ENCODE measurements at places on chromosomes 3 and 15.
A peak's percentile ranks its signal among the peaks of the same experiment; 100 is the strongest.

DNA sequence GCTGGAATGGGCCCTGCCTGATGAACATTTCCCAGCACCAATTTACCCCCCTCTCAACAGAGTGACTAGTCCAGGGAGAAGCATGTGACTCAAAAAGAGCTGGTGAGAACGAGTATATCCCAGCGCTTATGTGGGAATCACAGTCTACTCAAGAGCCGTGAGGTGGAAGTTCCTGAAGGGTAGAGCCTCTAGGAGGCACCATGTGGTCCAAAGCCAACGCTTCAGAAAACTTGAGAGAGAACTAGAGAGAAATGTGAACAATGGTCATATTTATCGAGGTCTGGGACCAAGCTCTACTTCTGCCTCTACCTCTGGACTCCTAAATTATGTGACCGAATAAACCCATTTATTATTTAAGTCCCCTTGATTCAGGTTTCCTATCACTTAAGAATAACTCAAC is 111.0 kb upstream of the RAP2B start:
- DNase-seq: no peak

- no peak for DNase-seq
Observed at GRCh38 chr15:89179966-89180875, 41.2 kb downstream of the RLBP1 start.

DNA sequence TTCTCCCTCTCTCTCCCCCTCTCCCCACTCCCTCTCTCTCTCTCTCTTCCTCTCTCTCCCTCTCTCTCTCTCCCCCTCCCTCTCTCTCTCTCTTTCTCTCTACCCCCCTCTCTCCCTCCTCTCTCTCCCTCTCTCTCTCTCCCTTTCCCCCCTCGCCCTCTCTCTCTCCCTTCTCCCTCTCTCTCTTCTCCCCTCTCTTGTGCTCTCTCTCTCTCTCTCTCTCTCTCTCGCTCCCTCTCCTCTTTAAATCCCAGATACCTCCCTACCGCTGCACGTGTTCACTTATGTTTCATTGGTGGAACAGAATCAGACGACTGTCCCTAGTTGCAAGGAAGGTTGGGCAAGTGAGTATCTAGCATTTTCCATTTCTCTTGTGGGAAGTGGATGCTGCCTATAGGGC is 166.5 kb downstream of the EBLN2 start:
- no peak for DNase-seq

DNA sequence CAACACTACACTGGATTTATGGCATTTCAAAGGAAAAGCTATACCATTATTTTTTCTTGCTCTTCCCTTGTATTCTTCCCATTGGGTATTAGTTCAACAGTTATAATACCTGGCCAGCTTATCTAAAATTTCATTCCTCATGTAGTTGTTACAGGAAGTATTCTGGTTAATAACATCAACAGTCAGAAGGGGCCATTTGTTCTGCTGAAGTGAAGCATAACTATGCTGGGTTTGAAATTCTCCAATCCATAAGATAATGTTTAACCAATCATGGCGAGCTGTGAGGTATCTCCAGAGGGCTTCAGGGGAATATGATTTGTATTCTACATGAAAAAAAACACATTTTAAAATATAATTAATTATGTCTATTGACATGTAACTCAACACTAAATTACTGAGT is 43.4 kb downstream of the SPG11 start:
- no peak for DNase-seq

GRCh38 chr3:16343101-16343500 is 78.1 kb downstream of the OXNAD1 start:
- no peak for DNase-seq

DNA sequence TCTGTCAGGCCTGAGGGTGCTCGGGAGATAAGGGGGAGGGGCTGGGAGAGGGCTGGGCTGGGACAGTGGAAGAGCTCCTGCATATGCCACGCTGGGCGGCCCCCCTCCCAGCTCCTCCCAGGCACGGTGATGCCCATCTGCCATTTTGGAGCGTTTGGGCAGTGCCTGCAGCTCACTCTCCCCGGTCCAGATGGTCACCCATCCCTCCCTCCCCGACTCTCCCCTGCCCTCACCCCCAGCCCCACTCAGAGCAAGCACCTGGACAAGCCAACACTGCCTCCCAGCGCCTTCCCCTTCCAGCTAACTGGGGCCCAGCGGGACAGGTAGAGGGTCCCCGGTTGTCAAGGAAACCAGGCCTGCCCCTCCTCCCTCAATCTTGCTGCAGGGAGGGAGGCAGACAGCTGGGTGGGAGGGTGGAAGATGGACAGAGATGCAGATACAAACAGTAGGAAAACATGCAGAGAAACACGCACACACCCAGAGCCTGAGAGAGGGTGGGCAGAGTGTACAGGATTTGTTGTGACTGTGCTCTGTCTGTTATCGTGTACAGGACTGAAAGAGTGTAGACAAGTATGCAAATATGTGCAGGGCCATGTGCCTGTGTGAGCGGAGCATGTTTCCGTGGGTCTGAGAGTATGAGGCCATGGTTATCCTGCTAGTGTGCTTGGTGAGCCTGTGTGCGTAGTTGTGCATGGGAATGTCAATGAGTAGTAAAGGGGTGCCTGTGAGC is 17.5 kb upstream of the CORO2B start:
- DNase-seq: no peak

- DNase-seq: no peak
Observed at GRCh38 chr3:148588291-148588690, 109.4 kb upstream of the AGTR1 start.

DNA sequence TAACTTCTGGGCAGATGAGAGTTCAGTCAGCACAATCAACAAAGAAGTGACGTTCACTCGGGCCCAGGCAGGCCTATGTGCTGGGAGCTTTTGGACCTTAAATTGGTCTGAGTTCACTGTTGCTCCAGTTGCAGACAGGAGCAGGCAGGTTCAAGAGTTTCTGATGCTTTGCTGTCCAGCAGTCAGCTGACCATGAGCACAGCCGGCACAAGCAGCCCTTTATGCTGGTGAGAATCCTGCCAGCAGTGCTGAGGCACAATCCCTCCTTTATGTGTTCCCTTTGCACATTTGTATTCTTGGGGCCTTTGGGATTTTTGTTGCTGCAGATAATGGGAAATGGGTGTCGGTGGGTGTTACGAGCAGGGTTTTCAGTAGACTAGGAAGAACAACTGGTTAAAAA is 81.2 kb upstream of the GOLGA8J start:
- DNase-seq: no peak

DNA sequence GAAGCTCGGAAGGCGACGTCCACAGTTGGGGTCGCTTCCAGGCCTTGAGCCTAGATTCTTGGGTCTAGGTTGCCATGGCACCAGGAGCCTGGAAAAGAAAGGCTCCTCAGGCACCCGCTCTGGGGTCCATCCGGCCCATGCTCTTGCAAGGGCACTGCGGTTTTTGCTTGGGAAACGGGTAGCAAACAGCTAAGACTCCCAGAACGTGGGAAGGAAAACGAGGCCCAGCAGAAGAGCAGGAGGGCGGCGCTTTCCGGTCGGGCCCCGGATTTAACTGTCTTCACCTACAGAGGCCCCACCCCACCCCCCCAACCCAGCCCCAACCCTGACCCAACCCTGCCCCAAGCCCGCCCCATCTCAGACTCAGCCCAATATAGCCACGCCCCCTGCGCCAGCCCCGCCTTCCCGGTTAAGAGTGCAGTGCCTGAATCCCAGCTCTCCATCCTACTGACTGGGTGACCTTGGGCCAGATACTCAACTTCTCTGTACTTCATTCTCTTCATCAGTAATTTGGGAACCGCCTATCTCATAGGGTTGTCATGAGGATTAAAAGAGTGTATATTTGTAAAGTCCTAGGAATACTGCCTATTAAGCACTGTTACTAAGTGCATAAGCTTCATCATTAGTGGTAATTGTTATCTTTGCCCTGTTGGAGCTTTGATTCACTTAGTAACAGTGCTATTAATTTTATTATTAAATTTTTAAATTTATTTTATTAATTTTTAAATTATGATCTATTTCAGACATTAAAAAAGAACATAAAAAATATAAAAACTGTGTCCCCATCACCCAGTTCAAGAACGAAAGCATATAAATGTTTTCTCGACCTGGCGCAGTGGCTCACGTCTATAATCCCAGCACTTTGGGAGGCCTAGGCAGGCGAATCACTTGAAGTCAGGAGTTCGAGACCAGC is 28.4 kb upstream of the SMAD6 start:
- DNase-seq: peak; percentile 21

- DNase-seq: no peak
Observed at GRCh38 chr3:77699125-77699691, 659.3 kb downstream of the ROBO2 start.

DNA sequence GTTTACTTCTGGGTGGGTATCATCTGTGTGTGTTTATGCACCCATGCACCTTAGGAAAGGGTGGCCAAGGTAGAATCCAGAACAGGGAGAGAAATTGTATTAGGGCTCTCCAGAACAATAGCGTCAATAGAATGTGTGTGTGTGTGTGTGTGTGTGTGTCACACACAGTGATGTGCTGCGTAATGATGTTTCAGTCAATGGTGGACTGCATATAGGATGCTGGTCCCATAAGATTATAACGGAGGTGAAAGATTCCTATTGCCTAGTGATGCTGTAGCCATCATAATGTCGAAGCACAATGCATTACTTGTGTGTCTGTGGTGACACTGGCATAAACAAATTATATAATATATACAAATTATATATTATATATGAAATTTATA is 69.3 kb upstream of the PRR23C start:
- no peak for DNase-seq

GRCh38 chr15:36977659-36978058 is 122.7 kb downstream of the MEIS2 start:
- DNase-seq: no peak

DNA sequence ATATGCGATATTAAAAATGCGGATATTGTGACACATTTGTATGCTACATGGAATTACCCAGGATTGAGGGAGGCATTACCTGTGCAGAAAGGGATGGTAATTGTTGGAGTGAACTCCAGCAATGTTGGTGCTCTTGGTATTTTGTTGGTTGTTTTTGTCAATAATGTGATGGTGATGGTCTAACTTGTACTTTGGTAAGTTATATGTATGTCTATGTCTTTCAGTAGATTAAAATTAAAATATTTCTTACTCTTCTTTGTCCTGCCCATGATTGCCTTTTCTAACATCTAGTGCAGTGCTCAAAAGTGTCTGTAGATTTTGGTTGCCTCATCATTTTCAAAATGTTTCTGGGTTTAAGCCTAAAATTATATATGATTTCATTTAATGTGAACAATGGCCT is 192.7 kb downstream of the ROBO2 start:
- no peak for DNase-seq

DNA sequence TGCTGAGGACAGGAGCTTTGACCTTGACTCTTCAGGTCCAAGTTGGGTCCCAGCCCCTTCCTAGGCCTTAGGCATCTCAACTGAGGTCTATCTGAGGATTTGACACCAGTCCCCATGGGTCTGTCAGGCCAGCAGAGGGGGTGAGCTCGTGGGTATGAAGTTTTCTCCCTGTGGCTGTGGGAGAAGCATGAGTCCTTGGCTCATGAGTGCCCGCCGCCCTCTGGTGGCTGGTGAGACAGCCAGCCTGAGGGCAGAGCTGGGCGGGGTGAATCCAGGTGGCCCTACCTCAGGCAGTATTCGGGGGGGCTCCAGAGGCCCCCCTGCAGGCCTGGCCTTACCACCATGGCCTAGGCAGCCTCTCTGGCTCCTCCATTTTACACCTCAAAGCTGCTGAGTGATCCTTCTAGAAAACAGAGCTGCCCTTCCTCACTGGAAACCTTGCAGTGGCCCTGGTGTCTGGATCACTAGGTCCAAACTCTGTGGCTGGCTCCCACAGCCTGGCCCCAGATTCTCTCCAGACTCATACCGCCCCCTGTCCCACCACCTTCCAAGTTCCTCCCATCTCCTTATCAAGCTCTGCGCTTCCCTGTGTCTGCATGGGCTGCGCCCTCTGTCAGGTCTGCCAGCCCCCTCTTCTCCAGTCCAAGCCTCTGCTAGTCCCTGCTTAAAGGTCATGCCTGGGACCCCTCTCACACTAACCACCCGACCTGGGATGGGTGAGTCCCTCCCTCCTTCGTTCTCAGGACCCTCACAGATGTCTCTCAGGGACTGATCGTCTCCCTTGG is 16.1 kb downstream of the SH2D7 start:
- peak; percentile 76 for DNase-seq

All from stimulated activated CD4-positive, alpha-beta T cell treated with anti-CD3 and anti-CD28 coated beads, Interleukin-12 subunit alpha, Interleukin-12 subunit beta, amount 100 ng/mL, for 24 hours (primary cell).